ENCODE measurements at places on chromosomes 13 and 19.

GRCh38 chr19:54660964-54661363, 1.8 kb upstream of the LILRB4 start:
- DNase-seq = no peak

DNA sequence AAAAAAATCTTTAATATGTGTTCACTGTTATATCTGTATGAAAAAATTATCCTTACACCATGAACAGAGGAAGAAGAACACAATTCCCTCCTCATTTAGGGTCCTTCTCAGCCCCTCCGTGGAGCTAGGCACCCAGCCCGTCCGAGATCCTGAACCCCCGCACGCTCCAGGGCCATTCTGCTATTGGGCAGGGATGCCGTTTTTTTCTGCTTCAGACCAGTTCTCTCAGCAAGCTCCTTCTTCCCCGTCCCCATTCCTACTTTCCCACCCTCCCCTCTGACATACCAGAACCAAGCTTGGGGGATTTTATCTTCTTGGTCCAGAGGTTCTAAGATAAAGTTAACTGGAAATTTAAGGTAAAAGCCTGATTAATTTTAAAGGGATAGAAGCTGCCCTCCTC, 36.2 kb downstream of the ATP12A start:
- DNase-seq = no peak

DNA sequence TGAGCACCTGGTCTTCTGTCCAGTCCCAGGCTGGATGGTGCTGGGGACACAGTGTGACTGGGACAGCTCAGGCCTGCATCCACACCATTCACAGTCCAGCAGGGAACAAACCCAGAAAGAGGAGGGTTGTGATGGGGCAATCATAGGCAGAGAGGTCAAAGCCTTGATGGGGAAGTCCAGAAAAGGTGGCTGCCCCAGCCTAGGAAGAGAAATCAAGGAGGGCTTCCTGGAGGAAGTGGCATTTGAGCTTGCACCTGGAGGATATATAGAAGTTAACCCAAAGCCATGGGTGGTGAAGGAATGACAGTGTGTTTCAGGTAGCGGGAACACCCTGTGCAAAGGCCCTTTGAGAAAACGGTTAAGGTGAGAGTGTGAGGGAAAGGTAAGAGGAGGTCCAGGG, 2.6 kb upstream of the PRX start:
- no peak for DNase-seq

- DNase-seq = no peak
These were observed 2.2 kb upstream of the COX6B1 start for GRCh38 chr19:35645680-35646511.

- no peak for DNase-seq
These were observed 56.2 kb downstream of the ARHGAP35 start for GRCh38 chr19:46917002-46917401.

- no peak for DNase-seq
These were observed 5.0 kb upstream of the ADM5 start for GRCh38 chr19:49684251-49684982.

GRCh38 chr13:27774651-27775050, 17.6 kb upstream of the GSX1 start:
- DNase-seq = no peak

- DNase-seq = no peak
These were observed 2.8 kb downstream of the PCDH9 start for GRCh38 chr13:67227131-67227983.

- DNase-seq = no peak
These were observed 3.6 kb downstream of the NACC1 start for GRCh38 chr19:13121551-13122274.

DNA sequence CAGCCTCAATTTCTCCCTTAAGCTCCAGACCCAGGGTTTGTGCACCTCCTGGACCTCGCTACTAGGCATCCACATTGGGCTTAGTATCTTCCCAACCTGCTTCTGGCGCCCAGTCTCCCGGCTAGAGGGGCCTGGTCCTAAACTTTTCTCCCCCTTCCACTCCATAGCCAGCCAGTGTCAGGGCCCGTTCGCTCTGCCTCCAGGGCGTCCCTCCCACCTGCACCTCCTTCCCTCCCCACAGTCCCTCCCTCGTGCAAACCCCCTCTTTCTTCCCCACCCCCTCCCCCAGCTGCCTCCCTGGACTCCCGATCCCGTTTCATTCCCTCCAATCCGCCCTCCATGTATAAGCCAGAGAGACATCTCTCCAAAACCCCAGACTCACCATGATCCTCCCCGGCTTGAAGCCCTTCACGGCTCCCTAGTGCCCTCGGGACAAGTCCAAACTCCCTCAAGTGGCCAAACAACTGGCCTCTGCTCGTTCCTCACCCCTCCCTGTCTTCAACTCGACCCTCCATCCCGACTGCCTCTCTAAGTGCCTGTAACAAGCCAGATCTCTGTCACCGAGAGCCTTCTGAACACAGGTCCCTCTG, 997 bp upstream of the SAMD4B start:
- DNase-seq = no peak

DNA sequence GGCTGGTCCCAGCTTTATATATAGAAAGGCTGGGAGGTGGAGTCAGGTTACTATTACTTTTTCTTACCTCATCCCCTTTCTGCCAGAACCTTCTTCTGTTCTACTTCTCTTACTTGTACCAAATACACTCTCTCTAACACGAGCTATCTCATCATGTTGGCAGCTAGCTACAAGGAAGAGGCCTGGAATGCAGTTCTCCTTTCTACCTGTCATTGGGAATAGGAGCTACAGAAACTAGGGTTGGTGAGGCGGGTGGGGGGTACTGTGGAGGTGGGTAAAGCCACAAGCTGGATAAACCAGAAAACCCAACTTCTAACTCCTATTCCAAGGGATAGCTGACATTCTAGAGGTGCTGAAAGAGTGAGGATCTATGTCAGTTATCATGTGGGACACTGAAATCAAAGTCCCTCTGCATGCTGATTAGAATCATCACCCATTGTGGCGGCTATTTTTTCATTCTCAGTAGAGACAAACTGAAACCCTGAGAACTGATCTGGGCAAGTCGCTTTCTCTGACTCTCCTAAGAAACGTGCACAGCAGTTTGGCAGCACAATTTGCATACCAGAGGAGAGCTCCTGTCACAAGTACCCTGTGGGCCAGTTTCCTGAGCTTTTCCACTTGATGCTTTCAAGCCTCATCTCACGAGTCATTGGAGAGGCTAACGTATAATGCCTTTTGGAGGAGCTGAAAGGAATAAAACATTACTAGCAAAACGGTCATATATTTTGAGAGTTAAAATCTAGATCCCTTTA, 358.1 kb downstream of the ENOX1 start:
- DNase-seq = no peak

DNA sequence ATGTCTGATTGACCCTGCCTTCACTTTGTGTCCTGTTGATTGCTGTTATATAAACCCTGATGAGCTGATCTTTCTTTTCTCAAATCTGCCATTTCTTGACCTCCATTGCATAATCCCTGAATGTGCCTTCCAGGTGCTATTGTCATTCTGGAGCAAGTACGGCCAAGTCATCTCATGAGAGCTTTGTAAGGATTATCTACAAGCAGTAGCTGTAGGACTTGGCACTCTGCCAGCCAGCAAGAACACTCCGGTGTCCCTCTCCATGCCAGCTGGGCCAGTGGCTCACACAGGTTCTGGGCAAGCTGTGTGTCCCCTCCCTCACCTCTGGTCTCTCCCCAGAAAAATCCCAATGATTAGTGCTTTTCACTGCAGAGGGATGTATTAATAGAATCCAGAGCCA, 348.1 kb downstream of the FOXO1 start:
- peak; percentile 42 for DNase-seq

DNA sequence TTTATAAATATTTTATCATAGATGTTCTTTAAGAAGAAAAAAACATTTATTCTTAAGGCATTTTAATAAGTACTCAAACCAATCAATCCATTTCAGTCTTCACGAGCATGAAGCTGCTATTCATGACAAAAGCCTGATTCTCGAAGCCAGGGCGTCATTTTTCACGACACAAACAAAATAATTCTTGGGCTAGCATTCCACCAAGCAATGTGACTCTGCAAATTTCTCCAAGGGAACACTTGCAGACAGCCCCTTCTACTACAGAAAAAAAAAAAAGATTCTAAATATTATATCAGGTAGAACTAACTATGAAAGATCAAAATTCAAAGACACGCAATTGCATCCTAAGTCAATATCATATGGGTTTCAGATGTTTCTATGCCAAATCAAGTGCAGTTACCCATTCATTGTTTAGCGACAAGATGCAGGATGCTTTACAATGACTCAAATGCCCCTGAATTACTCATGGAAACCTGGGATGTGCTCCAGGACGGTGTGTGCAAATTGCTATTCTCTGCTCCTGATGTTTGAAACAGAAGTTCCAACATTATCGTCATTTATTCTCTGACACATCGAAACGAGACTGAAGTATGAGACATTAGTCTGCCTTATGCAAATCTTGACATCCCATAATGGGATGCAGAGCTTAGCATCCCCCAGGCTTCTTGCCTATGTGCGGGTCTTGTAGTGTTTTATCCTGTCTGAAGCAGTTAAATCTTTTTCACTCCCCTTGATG, 517.7 kb downstream of the MYO16 start:
- DNase-seq = no peak

GRCh38 chr13:61738236-61738750, 322.6 kb upstream of the PCDH20 start:
- no peak for DNase-seq

DNA sequence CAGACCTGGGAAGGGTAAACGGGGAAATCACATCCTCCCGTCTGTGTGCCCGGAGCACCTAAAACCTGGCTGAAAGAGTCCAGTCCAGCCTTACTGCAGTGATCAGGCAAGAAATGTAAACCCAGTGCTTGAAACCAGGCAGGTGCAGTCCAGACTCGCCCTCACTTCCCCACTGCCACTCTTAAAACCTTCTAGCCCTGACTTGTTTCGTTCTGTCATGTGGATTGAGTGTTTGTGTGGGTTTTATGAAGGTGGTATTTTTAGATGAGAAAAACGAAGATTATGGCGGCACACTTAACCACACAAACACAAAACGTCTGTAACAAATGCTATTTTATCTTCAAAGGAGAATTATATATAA, 839 bp upstream of the CKAP2 start:
- DNase-seq = no peak

DNA sequence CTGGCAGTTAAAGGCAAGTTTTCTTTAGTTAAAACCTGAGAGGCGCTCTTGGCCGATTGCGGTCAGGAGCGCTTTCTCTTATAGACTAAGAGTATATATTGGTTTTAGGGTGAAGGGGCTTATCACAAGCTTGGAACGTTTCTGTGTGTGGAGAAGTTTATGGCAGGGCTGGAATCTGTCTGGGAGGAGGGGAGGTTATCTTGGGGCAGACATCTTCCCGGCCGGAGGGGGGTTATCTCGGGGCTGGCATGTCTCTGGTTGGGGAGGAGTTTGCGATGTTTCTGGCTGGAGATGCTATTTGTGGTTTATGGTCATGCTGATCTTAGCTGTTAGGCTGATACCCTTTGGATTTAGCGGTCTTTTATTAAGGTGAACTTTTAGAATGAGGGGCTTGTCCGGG, 18.3 kb downstream of the KDM4B start:
- no peak for DNase-seq

DNA sequence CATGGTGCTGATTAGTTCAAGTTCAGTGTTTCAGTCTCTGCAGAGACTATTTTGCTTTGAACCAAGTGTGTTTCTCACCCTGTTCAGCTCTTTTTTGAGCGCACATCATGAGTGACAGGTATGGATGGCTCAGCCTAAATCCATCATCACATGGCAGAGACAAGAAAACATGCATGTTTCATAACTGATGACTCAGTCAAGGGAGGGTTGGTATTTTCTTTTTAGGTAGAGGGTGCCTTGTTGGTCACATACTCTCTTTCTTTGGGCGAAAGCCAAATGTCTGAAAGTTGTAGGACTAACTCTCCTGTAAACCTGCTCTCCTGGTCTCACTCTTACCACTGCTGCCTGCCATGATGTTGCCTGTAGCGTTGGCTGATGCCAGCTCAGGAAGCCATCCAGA, 48.1 kb upstream of the RAP2A start:
- DNase-seq = no peak

DNA sequence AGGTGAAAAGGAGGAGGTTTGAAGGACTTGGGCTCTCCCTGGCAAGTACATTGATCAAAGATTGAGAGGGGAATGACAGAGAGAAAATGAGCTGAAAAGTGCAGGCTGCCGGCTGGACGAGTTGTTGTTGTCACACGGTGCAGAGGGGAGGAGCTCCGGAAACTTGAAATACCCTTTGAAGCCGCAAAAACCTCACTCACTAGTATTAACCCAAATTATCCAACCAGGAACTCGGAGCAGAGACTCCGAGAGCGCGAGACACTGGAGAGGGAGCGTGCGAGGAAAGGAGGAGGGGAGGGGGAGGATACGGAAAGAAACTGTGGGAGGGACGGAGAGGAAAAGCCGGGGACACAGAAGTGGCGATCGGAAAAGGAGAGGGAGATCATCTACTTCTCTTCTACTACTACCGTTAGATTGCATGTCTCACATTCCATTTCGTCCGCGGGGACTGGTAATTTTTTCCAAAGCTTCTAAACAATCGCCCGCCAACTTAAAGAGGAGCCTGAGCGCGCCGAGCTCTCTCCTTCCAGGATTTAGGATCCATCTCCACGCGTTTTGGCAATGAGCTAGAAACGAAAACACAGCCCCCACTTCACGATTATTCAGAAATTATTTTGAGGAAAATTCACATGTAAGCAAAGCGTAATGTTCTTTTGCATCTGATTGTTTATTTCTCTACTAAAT, at the start of gene DACH1:
Gene DACH1, minus strand, starts transcription at position 74 of the 684 bp plus-strand sequence.
- peak; percentile 89 for DNase-seq

- no peak for DNase-seq
These were observed 2.2 kb upstream of the SPRYD7 start for GRCh38 chr13:49938314-49938713.

- no peak for DNase-seq
These were observed 3.5 kb downstream of the USP12 start for GRCh38 chr13:27168086-27168485.

GRCh38 chr13:30340331-30341250, 33.2 kb upstream of the KATNAL1 start:
- peak; percentile 24 for DNase-seq

DNA sequence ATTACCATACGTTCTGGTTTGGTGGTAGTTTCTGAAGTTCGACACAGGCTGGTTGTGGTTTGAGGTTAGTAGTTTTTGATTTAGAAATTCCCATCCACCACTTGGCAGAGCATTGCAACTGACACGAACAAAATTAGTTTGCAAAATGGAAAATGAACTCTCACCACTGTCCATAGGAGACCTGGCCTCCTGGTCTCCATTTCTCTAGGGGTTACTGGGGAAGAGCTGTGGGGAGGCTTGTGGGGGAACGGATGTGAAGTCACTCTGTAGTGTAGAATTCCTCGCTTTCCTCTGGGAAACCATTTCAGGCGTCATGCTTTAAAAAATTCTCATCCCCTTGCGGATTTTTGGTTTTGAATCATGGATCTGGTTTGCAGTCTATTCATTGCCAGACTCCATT, 321.5 kb upstream of the MAB21L1 start:
- DNase-seq = no peak

GRCh38 chr13:95707035-95707434, 30.1 kb downstream of the DNAJC3 start:
- no peak for DNase-seq

Data from mucosa of gallbladder (tissue), 1 donor.